ENCODE measurements at places on chromosomes 7 and 10.

DNA sequence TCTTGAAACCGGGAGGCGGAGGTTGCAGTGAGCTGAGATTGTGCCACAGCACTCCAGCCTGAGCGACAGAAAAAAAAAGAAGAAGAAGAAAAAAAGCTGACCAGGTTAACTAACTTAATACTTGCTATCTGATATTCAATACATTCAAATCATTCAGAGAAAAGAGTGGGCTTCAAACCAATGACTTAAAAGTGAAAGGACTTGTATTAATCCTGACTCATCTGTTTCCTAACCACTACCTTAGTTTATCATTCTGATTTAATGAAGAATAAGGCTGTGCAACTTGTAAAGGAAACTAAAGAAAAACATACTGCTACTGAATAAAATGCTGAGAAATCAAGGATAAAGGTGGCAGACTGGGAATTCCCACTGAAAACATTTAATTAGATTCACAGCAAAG is 128.4 kb downstream of the NRBF2 start:
- DNase-seq = no peak

GRCh38 chr10:113425541-113425951 is 127.3 kb upstream of the HABP2 start:
- DNase-seq = no peak

DNA sequence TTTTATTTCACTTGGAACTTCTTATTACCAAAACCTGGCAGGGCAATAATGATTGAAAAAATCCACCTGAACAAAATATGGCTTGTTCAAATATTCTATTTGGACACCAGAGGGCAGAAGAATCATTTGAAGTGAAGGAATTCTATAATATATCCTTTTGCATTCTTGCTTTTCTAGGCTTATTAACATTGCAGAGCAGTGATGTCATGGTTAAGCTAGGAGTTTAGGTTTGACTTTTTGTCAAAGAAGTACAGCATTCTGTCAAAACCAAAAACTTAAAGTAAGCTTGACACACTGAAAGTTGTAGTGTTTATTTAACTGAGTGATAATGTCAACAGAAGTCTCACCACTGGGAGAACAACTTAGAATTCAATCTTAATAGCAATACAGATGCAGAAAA is 156.0 kb downstream of the SEMA3D start:
- no peak for DNase-seq

DNA sequence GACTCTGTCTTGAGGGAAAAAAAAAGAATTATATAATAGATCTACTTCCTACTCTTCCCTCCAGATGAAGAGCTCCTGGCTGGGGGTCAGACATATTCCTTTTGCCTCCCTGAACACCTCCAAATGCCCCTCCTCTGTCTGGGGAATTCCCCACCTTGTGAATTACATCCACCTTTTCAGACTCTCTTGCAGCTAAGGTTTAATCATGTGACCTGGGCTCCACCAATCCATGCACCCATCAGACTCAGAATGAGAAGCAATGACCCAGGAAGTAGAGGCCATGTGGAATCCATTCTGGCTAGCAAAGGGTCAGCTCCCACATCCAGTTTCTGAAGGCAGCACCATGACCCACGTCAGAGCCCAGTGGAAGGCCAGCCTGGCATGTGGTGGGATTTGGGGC is 93.6 kb upstream of the CUX1 start:
- no peak for DNase-seq

GRCh38 chr7:116224492-116225098 is 14.3 kb downstream of the TES start:
- no peak for DNase-seq

DNA sequence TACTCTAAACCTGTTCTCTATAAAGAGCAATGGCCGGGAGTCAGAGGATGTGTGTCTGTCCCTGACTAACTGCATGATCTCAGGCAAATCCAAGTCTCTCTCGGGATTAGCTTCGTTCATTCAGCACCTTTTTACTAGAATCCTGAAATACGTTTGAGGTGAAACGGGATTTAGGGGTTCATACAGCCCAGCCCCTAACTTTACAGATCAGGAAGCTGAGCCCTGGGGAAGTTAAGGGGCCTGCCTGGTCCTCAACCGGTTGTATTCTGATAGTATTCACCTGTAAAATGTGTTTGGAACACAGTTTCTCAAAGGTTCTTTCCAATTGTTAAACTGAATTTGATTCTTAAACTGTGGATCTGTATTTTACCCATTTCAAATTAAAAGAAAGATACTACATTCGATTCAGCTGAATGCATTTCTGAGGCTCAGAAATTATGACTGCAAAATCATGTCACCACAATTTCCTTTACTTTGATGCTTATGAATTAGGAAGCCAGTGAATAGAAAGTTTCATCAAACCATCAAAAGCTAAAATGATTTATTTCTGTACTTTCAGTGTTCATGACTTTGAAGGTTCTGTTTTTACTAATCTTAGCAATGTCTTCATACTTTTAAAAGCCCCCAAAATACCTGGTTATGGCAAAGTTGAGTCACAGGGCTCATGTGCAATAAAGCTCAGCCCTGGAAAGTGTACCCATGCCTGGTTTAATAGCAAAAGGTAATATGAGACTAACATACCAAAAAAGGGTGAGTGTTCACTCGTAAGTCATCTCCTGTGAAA is 28.9 kb upstream of the EZH2 start:
- DNase-seq = no peak

Measured in inflammatory macrophage treated with lipopolysaccharide for 1 hour (primary cell).